ENCODE measurements at places on chromosomes 3 and 15. TPM values are rescaled to one million over a fixed set of nuclear protein-coding genes. Genes with fewer than 3 reads are reported as not detected.

The PLXNB1 gene
- total RNA-seq = 73.4 TPM

The SI gene
- not detected for total RNA-seq

The FOXB1 gene
- not detected for total RNA-seq

The GOLGA8B gene
- total RNA-seq = 36.5 TPM

The NCKIPSD gene
- 20.9 TPM for total RNA-seq

The CCDC39 gene
- not detected for total RNA-seq

The ARF4 gene
- 219 TPM for total RNA-seq

The SLC15A2 gene
- 1.0 TPM for total RNA-seq

The EXD1 gene
- total RNA-seq = not detected

The ALG1L2 gene
- total RNA-seq = not detected

The NOX5 gene
- 0.14 TPM for total RNA-seq

The TMEM87A gene
- 49.6 TPM for total RNA-seq

The RFX7 gene
- total RNA-seq = 24.9 TPM

The SCAANT1 gene
- total RNA-seq = not detected

The GUCA1C gene
- not detected for total RNA-seq

The MNS1 gene
- total RNA-seq = 1.7 TPM

The PAK2 gene
- total RNA-seq = 63.3 TPM

The ALAS1 gene
- total RNA-seq = 67.5 TPM

The DPPA4 gene
- not detected for total RNA-seq

The FAM174B gene
- total RNA-seq = 0.71 TPM

The LRRFIP2 gene
- 80.5 TPM for total RNA-seq

The TRH gene
- total RNA-seq = not detected

The PP2D1 gene
- total RNA-seq = not detected

The PLCL2 gene
- 1.7 TPM for total RNA-seq

The PDHB gene
- 69.0 TPM for total RNA-seq

The WDR49 gene
- total RNA-seq = not detected

The TNFSF10 gene
- total RNA-seq = 8.5 TPM

The TRPM1 gene
- not detected for total RNA-seq

The AQP9 gene
- total RNA-seq = 0.14 TPM

The PPP1R14D gene
- not detected for total RNA-seq

The GHSR gene
- not detected for total RNA-seq

The CTNNB1 gene
- 461 TPM for total RNA-seq

The SLC24A1 gene
- 7.5 TPM for total RNA-seq

The SNTN gene
- not detected for total RNA-seq

The EFHB gene
- 0.24 TPM for total RNA-seq

The PDCD6IP gene
- 133 TPM for total RNA-seq
